Stimulated activated CD8-positive, alpha-beta memory T cell treated with anti-CD3 and anti-CD28 coated beads, Interleukin-15, amount 100 ng/mL, for 4 hours (primary cell): ENCODE measurements at places on chromosomes 7 and 10.

GRCh38 chr7:38311329-38311937 is 38.0 kb upstream of the TARP start:
- no peak for DNase-seq

DNA sequence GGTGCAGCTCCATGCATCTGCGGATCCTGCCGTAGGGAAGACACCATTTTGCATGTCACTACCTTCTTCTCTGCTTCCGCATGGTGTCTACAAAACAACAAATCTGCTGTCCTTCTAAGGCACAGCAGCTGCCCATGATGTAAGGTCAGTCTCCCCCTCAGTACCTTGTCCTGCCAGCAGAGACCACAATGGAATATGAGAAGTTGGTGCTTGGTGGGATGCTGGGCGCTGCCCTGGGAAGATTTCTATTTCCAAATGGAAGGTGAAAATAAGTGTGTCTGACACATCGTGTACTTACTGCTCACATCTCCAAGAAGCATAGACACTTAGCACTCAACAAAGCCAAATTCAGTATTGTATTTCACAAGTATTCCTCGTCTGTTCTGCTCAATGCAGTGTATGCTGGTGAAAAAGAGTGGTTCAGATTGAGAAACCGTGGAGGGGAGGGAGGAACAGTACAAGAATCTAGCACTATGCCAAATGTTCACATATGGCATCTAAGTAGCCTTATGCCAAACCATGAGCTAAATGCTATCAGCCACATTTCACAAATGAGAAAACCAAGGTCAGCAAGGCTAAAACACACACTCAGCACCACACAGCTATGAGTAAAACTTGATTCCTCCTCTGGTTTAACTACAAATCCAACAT is 95.0 kb downstream of the GRB10 start:
- no peak for DNase-seq

- no peak for DNase-seq
Observed at GRCh38 chr7:47648275-47648925, 66.5 kb upstream of the TNS3 start.

GRCh38 chr10:108908096-108908495 is 1015.2 kb downstream of the XPNPEP1 start:
- no peak for DNase-seq

- no peak for DNase-seq
Observed at GRCh38 chr7:4828720-4829383, 33.0 kb downstream of the PAPOLB start.

DNA sequence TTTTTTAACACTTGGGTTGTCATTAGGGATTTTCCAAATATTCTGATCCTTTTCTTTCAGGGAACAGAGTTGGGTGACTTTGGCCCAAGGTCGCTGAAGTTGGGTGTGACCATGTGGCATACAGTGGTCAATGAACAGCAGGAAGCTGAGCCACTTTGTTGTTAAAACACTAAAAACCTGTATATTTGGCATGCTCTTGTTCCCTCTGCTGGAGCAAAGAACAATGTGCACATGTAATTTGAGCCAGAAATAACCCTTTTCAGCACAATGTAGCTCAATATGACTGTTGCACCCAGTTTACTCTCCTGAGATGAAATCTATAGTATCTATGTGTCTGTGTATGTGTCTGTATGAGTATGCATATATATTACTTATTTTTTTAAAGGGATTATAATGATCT is 74.9 kb downstream of the ADCYAP1R1 start:
- no peak for DNase-seq

GRCh38 chr7:159048656-159049055 is 96.0 kb downstream of the VIPR2 start:
- no peak for DNase-seq

DNA sequence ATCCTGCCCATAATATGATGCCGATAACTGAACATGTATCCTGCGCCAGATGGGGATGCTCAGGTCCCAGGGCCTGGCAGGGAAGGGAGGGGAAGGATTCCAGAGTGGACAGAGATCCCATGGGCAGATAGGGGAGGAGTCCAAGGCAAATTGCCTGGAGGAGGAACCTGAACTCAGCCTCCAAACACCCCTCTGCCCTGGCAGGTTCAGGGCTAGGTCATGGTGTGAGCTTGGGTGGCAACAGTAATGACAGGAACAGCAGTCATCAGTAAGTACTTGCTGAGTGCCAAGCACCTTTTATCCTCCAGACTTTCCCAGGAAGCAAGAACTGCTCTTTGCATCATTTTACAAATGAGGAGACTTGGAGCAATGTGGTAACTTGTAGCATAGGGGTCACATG is 3.8 kb upstream of the PALD1 start:
- no peak for DNase-seq

- no peak for DNase-seq
Observed at GRCh38 chr10:77686096-77686495, 48.5 kb upstream of the KCNMA1 start.

GRCh38 chr10:44028384-44029137 is 356.3 kb downstream of the CXCL12 start:
- DNase-seq, result no peak

GRCh38 chr10:79055892-79056291 is 12.9 kb upstream of the ZMIZ1 start:
- no peak for DNase-seq

GRCh38 chr7:66326501-66327215 is 121.5 kb downstream of the TPST1 start:
- DNase-seq, result no peak

GRCh38 chr7:96578606-96579005 is 131.0 kb downstream of the SEM1 start:
- no peak for DNase-seq

- no peak for DNase-seq
Observed at GRCh38 chr10:26911811-26912461, 51.2 kb upstream of the ABI1 start.

DNA sequence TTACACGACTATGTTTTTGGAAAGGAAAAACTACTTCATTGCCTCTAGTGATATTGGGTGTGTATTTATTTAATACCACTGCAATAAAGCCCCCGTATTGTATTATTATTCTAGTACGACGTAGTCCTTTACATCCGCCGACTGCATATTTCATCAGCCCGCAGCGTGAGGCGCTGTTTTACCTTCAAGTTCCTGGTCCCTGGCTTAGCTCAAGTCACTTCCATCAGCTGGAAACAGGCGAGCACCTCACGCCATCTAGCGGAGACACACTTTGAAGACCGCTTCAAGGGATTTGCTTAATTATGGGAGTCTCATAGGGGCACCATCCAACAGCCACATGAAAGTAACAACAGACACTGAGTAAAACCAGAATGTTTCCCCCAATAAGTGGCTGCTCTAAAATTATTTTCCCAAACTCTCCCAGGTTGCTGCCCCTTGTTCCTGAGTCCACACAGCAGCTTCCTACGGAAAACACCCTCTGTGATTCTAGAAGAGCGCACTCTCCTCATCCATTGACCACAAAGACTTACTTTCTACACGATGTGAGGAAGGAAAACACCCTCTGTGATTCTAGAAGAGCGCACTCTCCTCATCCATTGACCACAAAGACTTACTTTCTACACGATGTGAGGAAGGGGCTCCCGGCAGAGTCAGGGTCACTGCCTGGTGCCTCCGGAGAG is 15.7 kb upstream of the ITIH2 start:
- DNase-seq, result peak; percentile 36

GRCh38 chr7:105851064-105851463 is 25.3 kb downstream of the ATXN7L1 start:
- DNase-seq, result no peak

- DNase-seq, result no peak
Observed at GRCh38 chr7:94178230-94178629, 174.1 kb upstream of the BET1 start.

- DNase-seq, result no peak
Observed at GRCh38 chr10:112336556-112337201, 37.2 kb upstream of the ACSL5 start.

- DNase-seq, result no peak
Observed at GRCh38 chr10:121609426-121610380, 11.5 kb upstream of the FGFR2 start.

DNA sequence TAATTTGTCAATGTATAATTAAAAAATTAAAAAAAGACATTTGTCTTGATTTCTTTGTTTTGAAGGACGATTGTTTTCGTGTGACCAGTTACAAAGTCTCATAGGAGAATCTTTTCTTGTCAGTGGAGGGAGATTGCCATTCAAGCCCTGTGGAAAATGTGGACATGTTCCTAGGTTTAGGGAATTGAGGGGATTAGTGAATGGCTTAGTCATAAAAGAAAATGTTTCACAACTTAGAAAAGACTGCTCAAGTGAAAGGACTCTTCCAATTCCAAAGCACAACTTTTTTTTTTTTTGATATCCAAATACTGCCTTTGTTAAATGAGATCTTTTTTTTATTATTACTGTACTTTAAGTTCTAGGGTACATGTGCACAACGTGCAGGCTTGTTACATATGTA is 140.7 kb upstream of the HABP2 start:
- no peak for DNase-seq

GRCh38 chr7:82805527-82805960 is 357.1 kb downstream of the PCLO start:
- DNase-seq, result no peak

DNA sequence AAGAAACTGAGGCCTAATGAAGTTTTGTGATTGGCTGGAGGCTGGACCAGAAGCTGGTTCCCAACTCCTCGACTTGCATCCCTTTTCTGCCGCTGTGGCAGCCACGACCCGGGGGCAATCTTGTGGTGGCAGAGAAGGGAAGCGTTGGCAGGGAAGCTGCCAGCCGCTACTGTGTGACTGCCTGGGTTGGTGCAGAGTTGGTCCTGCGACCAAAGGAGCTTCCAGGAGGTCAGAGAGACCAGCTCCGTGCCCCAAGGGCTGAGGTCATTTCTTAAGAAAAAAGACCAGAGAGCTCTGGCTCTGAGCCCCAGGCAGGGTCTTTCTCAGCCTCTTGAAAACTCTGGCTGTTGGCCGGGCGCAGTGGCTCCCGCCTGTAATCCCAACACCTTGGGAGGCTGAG is 47.2 kb downstream of the PRF1 start:
- DNase-seq, result no peak

DNA sequence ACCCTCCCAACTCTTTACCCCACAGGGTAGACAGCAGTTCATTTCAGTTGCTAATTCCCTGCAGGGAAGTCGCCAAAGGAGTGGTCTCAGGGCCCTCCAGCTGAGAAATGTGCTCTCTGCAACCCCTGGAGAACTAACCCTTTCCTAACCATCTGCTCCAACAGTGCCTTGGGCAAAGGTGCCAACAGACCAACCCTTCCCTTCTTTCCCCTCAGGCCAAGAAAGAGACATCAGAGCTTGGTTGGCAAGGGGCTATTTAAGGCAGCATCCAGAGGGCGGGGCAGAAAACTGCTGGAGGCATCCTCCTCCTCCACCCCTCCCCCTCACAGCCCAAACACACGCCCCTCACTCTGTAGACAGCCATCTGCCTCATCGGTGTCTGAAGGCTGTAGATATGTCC is 1.7 kb downstream of the SORBS1 start:
- no peak for DNase-seq

DNA sequence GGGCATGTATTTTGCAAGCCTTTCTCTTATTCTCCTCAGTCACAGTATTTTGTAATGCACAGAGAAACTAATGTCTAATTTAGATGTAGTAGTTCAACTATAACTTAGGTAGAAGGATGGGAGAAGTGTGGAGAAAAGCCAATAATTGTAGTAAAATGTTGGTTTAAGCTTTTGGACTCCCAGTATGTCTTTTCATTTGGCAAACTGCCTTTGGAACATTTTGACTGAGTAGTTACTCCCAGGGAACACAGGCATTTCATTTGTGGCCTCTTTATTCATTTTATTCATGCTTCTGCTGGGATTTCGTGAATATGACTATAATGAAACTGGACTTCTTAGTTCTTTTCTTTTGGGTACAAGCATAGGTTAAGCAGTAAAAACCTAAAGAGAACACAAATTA is 79.0 kb downstream of the EXOC4 start:
- DNase-seq, result no peak

- no peak for DNase-seq
Observed at GRCh38 chr10:34033078-34033477, 698.6 kb upstream of the NRP1 start.

DNA sequence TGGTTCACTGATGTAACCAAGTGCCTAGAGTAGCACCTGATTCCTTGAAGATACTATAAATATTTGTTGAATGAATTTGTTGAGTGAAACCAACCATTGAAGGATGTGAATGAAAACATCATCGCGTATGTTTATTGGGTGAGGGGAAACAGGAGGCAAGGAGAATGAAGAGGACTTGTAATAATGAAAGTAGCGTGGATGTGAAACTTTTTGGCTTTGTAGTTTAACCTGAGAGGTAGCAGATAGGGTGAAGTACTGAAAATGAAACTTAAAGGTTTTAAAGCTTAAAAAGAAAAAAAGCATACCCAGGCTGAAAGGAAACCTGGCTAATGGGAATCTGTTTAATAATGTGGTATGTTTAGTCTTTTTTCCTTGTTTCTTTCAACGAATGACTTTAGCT is 5.2 kb downstream of the CCNY start:
- DNase-seq, result no peak

GRCh38 chr7:3266240-3266639 is 34.8 kb upstream of the SDK1 start:
- DNase-seq, result no peak

DNA sequence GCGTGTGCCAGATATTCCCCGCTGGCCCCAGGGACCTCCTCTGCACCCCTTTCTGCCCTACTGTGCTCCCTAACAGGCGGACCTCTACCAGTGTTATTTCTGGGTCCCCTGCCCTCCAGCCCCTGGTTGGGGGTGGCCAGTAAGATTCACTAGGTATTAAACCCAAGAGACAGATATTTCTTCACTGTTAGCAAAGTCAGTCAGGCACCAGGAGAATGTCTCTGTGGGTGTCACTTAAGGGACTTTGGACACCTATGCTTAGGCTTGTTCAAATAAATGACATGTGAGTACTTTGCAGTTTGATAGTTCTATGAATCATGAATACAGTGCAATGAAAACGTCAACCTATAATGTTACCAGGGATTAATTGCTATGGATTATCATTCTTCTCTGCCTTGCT is 234.3 kb upstream of the IGFBP3 start:
- no peak for DNase-seq

DNA sequence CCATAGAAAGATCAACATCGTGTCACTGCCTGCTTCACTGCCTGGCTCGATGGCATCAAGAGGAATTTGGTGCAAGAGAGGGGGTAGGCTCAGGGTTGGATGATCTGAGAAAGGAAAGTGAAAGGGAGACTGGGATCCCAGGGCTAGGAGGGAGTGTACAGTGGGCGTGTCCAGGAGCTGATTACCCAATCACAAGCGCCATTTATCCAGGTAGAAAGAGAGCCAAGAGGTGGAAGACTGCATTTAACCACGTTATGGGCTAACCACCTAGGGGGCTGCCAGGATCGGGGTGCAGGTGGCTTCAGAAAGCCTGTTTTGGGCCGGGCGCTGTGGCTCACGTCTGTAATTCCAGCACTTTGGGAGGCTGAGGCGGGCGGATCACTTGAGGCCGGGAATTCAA is 10.3 kb downstream of the PODXL start:
- no peak for DNase-seq

GRCh38 chr10:94274142-94274787 is 88.5 kb downstream of the NOC3L start:
- no peak for DNase-seq

GRCh38 chr10:24814568-24815313 is 91.1 kb upstream of the ARHGAP21 start:
- no peak for DNase-seq
